Melanocyte of skin (primary cell): ENCODE measurements at places on chromosomes 4 and X. TPM values are rescaled to one million over a fixed set of nuclear protein-coding genes. Genes with fewer than 3 reads are reported as not detected.

The TMPRSS11A gene
- not detected in 2 replicates for total RNA-seq

The GPR119 gene
- not detected in 2 replicates for total RNA-seq

The NWD2 gene
- total RNA-seq = not detected in 2 replicates

The EDA gene
- total RNA-seq = 1.4 and 2.9 TPM in 2 replicates

The FAM236B gene
- total RNA-seq = not detected in 2 replicates

The HERC5 gene
- total RNA-seq = 36.7 and 86.7 TPM in 2 replicates

The ZDHHC15 gene
- total RNA-seq = under 0.01 and 0.36 TPM in 2 replicates

The DCAF12L2 gene
- total RNA-seq = not detected in 2 replicates

The GPRASP1 gene
- 1.0 and 1.5 TPM in 2 replicates for total RNA-seq

The HELT gene
- total RNA-seq = not detected in 2 replicates

The CT45A7 gene
- total RNA-seq = not detected in 2 replicates

The RNF212 gene
- 0.34 TPM in 1 of 2 replicates, not detected in the other for total RNA-seq

The OCRL gene
- 14.8 and 15.6 TPM in 2 replicates for total RNA-seq

The MAGEA2 gene
- not detected in 2 replicates for total RNA-seq

The HSFX4 gene
- total RNA-seq = not detected in 2 replicates

The TCEANC gene
- 3.1 and 7.6 TPM in 2 replicates for total RNA-seq

The LPAR4 gene
- total RNA-seq = under 0.01 TPM in 1 of 2 replicates, not detected in the other

The UVSSA gene
- total RNA-seq = 9.7 and 13.9 TPM in 2 replicates

The ABCG2 gene
- total RNA-seq = 2.0 and 2.5 TPM in 2 replicates

The MAGIX gene
- total RNA-seq = 2.2 and 3.1 TPM in 2 replicates

The ARHGAP36 gene
- not detected in 2 replicates for total RNA-seq

The PRKX gene
- total RNA-seq = 16.0 and 17.0 TPM in 2 replicates

The SULT1B1 gene
- under 0.01 TPM in 1 of 2 replicates, not detected in the other for total RNA-seq

The BBS12 gene
- 7.0 and 9.9 TPM in 2 replicates for total RNA-seq

The TGIF2LX gene
- total RNA-seq = not detected in 2 replicates

The HOPX gene
- total RNA-seq = not detected in 2 replicates

The KLHL8 gene
- 12.7 and 13.6 TPM in 2 replicates for total RNA-seq

The GCNA gene
- 1.1 and 2.0 TPM in 2 replicates for total RNA-seq

The BTK gene
- 0.34 and 2.2 TPM in 2 replicates for total RNA-seq

The CCDC160 gene
- 0.69 and 0.73 TPM in 2 replicates for total RNA-seq

The SPANXN3 gene
- not detected in 2 replicates for total RNA-seq

The PCDH18 gene
- total RNA-seq = under 0.01 and 0.93 TPM in 2 replicates

The CABS1 gene
- not detected in 2 replicates for total RNA-seq

The COL4A6 gene
- under 0.01 TPM in 1 of 2 replicates, not detected in the other for total RNA-seq

The SPP1 gene
- 3.0 and 17.0 TPM in 2 replicates for total RNA-seq

The XPNPEP2 gene
- total RNA-seq = not detected in 2 replicates
